Suppressor macrophage treated with lipopolysaccharide for 1 hour (primary cell): ENCODE measurements at places on chromosomes 2 and 18.

GRCh38 chr18:59516356-59517155, 157.5 kb upstream of the LMAN1 start:
- no peak for DNase-seq

- DNase-seq: no peak
Measured at GRCh38 chr2:72917877-72918553, 696 bp downstream of the EMX1 start.

DNA sequence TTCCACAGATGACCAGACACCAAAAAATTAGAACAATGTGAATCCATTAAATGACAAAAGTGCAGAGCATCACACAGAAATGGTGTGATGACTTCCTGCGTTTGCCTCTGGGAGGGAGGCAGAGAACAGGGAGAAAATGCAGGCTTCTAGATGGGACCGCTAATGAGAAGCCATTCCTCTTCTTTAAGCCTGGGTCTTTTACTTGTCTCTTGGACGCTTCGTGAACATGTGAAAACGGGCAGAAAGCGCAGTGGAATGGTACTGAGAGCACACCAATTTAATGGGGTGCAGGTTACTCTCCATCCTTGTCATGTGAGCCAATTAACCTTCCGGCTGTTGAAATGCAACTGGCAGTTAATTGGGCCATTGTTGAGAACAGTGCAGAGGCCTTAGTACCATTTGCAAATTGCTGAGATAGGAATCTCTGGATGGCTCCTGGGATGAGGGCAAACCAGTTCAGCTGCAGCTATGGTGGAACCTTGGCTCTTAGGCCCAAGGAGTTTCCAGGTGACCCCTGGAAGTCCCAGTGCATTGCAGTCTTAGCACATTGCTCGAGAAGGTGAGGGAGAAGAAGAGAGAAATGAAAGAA, 210.4 kb upstream of the CXCR4 start:
- DNase-seq: no peak

GRCh38 chr2:151476287-151476686, 66.6 kb downstream of the RIF1 start:
- peak; percentile 16 for DNase-seq

DNA sequence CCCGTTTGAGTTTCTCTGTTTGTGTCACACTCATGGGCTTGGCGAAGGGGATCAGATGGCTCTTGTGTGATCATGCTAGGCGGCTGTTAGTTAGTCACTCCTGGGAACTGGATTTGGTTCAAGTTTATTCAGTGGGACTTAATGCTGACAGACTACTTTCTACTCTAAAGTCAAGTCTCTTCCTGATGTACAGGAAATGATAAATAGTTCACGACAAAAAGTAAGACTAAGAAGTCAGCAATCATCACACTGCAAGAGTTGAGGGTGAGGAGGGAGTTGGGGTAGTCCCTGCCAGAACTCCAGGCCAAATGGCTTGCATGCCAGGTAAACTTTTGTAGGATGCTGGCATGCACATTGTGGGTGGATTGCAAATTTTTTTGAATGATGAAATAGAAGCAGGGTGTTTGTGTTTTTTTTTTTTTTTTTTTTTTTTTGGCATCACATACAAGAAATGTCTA, 25.1 kb upstream of the CCL20 start:
- DNase-seq: no peak

- DNase-seq: no peak
Measured at GRCh38 chr18:815353-815752, 3.3 kb upstream of the YES1 start.

- DNase-seq: no peak
Measured at GRCh38 chr2:210203147-210203546, 22.1 kb downstream of the ACADL start.

DNA sequence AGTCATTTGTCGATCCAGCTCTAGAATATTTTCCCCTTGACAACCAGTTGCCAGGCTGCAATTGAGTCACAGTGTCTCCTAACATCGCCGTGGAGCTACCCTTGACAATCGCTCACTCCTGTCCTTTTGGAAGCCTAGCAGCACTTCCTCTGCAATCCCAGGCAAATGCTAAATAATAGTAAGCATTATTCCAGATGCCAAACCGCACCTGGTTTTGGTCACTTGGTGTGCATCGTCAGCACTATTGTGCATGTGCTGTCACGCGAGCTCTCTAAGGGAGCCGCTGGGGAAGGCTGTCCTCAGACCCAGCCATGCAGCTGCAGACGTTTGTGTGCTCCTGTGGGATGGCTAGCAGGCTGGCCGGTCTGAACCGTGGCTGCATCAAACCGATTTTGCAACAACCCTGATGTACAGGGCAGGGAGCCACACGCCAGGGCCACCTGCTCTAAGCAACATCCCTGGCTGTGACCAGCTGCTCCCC, 549.5 kb upstream of the ID2 start:
- no peak for DNase-seq

DNA sequence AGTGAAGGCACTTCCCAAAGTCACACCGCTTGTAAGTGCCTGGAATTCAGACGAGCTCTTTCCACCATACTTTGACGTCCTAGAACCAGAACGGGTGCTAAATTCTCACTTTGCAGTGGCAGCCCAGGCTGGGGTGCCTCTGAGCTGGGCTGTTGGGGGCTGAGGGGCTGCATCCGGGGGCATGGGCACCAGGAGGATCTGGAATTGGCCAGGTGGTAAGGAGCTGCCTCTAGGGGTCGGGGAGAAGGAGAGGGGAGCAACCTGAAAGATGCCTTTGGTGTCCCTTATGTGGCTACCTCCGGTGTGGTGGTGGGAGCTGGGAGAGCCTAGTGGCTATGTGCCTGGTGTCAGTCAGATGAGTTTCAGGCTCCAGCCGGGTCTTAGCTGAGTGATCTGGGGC, 7.1 kb downstream of the ATOH8 start:
- no peak for DNase-seq

DNA sequence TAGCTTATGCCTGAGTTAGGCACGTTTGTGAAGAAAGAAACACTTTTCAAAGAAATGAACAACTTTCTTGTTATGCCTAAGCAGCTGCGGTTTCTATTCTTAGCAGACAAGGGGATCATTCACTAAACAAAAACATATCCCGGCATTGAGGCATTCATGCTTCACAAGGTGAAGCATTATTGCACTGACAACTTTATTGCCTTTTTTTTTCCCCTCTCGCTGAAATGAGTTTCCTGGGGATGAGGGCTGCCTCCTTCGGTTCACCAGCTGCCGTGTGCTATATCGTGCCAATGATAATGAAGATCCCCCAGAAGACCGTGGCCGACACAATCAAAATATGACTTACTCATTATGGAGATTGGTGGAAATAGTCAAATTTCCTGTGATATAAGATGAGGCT, 288.2 kb upstream of the ST6GAL2 start:
- DNase-seq: no peak

GRCh38 chr2:85183479-85183878, 50.3 kb downstream of the TCF7L1 start:
- DNase-seq: no peak

GRCh38 chr2:10165282-10165681, 42.7 kb downstream of the RRM2 start:
- DNase-seq: no peak

- no peak for DNase-seq
Measured at GRCh38 chr2:52289741-52290140, 1257.8 kb upstream of the NRXN1 start.

GRCh38 chr2:82098617-82099016, 1794.1 kb upstream of the LRRTM1 start:
- DNase-seq: no peak

DNA sequence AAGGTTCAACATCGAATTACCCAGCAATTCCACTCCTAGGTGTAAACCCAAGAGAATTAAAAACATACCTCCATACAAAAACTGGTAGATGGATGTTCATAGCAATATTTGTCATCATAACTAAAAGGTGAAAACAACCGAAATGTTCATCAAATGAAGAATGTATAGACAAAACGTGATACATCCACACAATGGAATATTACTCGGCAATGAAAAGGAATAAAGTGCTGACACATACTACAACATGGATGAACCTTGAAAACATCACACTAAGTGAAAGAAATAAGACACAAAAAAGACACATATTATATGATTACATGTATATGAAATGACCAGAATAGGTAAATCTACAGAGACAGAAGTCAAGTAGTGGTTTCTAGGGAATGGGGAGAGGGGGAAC, 20.6 kb upstream of the CHMP1B start:
- no peak for DNase-seq

DNA sequence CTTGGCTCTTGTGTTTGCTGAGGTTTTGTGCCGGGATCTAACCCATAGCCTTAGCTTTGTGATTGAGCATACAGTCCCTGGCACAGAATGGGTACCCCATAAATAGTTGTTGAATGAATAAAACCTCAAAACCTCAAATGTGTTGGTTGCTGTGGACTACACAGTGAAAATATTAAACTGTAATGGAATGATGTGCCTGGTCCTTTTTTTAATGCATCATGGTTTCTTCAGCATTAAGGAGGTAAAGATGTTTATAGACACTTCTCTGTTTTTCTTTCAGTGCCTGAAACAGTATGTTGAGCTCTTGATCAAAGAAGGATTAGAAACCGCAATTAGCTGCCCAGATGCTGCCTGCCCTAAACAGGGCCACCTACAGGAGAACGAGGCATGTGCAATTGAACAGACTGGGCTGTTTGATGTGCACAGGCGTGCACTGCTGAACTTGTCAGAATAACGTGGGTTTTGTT, 97.0 kb downstream of the RNF144A start:
- DNase-seq: peak; percentile 26

GRCh38 chr2:7281231-7282201, 364.3 kb downstream of the RNF144A start:
- DNase-seq: no peak

DNA sequence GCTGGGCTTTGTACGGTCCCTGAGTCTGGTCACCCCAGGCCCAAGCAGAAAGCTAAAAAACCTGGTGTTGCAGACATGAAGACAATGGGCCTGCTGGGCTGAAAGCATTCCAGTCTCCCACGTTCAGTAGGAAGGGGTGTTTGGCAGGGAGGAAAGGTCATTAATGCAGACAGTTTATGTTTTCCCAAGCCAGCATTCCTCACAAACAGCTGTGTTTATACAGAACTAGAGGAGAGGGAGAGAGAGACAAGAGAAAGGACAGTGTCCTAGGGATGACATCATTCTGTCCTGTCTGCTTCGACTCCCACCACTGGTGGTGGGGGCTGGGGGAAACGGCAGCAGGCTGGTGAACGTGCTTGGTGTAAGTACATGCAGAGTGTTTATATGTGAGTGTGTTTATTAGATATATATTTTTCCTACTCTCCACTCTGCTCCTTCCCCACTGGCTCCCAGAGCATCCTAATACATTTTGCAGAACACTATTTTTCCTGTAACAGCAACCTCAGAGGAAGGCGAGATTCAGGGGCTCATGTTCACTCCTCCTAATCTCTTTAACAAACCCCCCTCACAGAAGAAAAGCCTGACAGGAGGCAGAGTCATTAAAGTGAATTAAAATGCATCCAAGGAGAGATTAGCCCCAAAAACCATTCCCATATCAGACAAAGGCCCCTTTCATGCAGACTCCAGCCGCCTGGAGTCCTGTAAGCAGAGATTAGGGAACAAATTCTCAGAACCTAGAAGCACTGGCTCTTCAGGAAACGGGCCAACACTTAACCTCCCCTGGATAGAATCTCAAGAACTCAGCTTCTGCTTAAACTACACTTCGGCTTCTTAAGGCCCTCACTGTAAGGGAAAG, 380.4 kb downstream of the TNS1 start:
- DNase-seq: no peak

- DNase-seq: no peak
Measured at GRCh38 chr2:153394686-153395085, 83.9 kb downstream of the RPRM start.

DNA sequence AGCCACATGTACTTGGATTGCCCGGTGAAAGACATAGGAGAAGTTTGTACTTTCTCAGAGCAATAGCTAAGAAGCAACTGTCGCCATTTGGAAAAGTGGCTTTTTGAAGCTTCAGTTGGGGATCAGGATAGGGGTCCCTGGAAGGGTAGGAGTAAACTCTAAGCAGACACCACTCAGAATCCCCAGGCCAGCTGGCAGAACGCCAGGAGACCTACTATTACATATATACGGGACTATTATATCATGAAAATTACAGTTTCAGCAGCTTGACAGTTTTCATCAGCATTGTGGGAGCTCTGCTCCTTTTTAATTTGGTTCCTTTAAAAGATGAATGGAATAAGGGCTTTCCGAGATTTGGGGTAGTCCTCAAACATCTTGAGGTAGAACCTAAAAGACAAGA, 54.9 kb downstream of the SRD5A2 start:
- no peak for DNase-seq

- no peak for DNase-seq
Measured at GRCh38 chr2:210157526-210157925, 13.7 kb downstream of the KANSL1L start.

- no peak for DNase-seq
Measured at GRCh38 chr2:235850289-235850688, 317.9 kb downstream of the GBX2 start.

DNA sequence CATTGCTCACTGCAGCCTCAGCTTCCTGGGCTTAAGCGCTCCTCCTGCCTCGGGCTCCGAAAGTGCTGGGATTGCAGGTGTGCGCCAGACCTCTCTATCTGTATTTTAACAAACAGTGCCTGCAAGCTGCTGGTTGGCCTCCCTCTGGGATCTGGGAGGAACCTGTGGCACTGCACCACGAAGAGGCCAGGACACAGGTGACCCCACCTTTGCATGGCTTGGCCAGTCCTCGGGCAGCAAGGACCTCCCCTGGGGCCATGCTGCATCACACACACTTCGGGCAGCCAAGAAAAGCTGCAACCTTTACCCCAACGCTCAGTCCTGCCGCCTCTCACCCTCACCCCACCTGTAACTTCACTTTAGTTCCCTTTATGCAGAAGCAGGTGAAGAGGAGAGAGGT, 70.0 kb downstream of the PXDN start:
- no peak for DNase-seq

- DNase-seq: no peak
Measured at GRCh38 chr2:15158532-15158931, 402.6 kb downstream of the NBAS start.

DNA sequence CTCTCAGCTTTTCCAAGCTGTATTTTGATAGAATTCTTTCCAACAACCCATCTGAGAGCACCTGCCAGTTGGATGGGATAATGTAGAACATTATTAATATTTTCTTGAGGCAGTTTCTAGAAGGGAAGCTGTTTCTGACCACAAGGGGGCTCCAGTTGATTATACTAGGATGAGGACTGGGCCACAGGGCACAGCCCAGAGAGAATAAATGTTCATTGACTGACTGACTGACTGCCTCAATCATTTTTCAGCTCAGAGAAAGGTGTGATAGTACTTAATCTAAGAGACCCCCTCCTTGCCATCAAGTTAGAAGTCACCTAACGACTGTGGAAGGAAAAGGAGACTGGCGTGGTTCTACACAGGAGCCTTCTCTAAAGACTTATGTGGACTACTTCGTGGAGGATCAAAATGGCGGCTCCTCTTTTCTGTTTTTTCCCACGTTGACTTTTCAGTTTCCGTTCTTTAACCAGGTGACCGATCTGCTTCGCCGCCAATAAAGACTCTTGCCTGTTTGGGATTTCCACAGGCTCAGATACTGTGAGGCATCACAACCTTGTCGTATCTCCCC, 31.9 kb upstream of the CREG2 start:
- peak; percentile 90 for DNase-seq
